Motor neuron (in vitro differentiated cells): ENCODE measurements at places on chromosomes 3 and 15. TPM values are rescaled to one million over a fixed set of nuclear protein-coding genes. Genes with fewer than 3 reads are reported as not detected.

Gene ITIH1
- 1.7 TPM in 1 of 2 replicates, not detected in the other for total RNA-seq

Gene PPARG
- total RNA-seq = 0.26 TPM in 1 of 2 replicates, not detected in the other

Gene IVD
- total RNA-seq = 31.0 and 32.4 TPM in 2 replicates

Gene SSUH2
- total RNA-seq = 0.90 and 1.1 TPM in 2 replicates

Gene EXD1
- 0.17 TPM in 1 of 2 replicates, not detected in the other for total RNA-seq

Gene FAM162A
- total RNA-seq = 33.0 and 33.6 TPM in 2 replicates

Gene CLRN1
- total RNA-seq = 1.6 and 2.5 TPM in 2 replicates

Gene FGF7
- total RNA-seq = 0.34 and 0.43 TPM in 2 replicates

Gene LIPC
- not detected in 2 replicates for total RNA-seq

Gene PCLAF
- total RNA-seq = 0.54 TPM in 1 of 2 replicates, not detected in the other

Gene ALDH1A2
- 0.76 and 2.2 TPM in 2 replicates for total RNA-seq

Gene QARS1
- 248 and 265 TPM in 2 replicates for total RNA-seq

Gene ST3GAL6
- 3.8 and 4.2 TPM in 2 replicates for total RNA-seq
